ENCODE measurements at places on chromosomes 6 and 20.
A peak's percentile ranks its signal among the peaks of the same experiment; 100 is the strongest.

DNA sequence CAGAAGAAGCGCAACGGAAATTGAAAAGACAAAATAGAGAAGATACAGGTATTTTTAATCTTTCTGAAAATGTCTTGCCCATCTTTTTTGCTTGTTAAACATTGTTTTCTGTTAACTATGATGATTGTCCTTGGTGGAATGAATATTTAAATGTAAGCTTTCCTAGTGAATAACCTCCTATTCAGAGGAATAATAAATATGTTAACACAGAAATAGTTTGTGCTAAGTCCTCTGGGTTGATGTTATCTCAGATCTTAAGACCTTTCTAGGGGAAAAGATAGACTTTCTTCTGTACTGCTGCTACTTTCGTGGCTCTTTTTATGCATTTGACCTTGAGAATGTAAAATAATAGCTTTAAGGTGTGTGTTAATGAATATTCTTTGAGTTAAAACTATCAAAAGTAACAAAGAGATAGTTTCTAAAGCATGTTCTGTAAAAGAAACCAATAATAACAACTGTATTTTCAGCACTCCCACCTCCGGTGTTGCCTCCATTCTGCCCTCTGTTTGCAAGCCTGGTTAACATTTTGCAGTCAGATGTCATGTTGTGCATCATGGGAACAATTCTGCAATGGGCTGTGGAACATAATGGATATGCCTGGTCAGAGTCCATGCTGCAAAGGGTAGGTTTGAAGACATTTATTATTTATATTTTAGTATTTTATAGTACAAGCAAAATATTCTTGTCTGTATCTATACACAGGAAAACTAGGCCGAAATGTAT, 70.2 kb downstream of the PRPH2 start:
- DNase-seq, result no peak

- DNase-seq, result no peak
These were observed 420.5 kb upstream of the SOX4 start for GRCh38 chr6:21173031-21173430.

DNA sequence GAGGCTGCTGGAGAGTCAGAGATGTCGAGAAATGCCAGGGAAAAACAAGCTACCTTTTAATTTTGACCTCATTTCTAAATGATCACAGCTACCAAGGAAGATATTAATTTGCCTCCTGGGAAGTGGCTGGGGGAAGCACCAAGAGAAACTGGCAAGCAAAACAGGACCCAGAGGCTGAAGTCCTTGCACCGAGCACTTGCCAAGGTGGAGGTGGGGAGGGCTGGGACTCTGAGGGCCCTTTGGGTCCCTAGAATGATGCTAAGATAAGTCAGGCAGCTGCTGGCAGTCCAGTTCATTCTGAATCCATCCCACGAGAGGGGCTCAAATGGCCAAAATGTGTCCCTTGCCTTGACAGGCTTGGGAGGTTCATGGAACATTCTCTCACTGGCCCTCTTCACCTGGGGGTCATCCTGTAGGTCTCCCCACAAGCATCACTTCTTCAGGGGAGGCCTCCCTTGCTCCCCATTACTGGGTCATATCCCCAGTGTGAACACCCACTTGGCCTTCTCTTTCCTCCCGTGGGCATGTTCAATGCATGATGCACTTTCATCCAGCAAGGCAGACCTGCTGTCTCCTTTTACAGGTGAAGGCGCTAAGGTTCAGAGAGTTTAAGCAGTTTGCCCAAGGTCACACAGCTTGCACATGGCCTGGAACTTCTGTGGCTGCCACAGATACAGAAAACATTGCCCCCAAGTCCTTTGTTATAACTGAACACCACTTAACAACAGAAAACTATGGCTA, 39.1 kb upstream of the BLCAP start:
- no peak for DNase-seq

DNA sequence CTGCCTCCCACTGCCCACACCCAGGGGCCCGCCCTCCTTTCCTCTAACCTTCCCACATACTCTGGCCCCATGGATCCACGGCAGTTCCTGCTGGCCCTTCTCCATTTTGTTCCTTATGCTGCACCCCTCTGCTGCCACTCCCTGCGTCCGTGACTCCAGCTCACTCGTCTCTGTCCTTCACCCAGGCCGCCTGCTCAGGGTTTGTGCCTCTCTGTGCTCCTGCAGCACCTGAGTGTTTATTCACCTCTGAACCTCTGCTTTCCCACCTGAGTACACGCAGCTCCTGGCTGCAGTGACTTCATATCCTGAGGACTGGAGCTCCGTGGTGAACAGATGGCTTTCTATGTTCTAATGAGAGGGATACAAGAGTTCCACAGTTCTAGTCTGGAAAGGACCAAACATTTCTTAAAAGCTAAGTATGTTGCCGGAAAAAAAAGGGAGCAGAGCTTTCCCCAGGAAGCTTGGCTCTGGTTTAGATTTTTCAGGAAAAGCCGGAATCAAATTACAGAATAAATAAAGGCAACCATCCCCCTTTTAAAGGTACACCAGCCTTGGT, 1.5 kb upstream of the GNRH2 start:
- DNase-seq, result no peak

- DNase-seq, result no peak
These were observed 20.9 kb upstream of the PNPLA1 start for GRCh38 chr6:36248980-36249379.

- DNase-seq, result no peak
These were observed 103.7 kb upstream of the RNF217 start for GRCh38 chr6:124858564-124858963.

DNA sequence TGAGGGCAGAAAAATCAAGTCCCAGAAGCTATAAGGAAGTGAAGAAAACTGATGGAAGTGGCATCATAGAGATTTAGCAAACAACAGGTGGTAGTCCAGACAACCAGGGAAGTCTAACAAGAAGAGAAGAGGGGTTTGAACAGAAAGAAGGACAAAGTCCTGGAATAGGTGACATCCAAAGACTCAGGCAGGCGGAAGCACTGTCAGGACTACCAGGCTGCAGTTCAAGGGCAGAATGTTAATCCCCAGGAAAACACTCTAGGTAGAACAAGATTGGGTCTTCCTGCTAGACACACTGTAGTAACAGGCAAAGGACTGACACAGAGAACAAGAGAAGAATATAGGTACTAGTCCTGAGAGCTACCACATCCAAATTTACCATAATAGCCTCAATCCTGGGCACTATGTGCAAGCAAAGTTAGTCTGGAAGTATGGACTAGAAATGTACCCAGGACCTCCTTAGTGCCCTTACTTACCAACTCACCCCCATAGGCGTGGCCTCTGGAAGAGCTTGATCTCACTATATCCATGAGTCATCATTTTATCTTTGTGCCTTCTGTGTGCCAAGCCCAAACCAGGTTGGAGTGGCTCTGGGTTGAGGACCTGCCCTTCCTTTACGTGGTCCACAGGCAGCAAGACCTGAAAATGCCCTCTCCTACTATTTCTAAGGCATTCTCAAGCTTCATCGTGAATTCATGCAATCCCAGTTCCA, 2.2 kb upstream of the EPB41L2 start:
- no peak for DNase-seq

DNA sequence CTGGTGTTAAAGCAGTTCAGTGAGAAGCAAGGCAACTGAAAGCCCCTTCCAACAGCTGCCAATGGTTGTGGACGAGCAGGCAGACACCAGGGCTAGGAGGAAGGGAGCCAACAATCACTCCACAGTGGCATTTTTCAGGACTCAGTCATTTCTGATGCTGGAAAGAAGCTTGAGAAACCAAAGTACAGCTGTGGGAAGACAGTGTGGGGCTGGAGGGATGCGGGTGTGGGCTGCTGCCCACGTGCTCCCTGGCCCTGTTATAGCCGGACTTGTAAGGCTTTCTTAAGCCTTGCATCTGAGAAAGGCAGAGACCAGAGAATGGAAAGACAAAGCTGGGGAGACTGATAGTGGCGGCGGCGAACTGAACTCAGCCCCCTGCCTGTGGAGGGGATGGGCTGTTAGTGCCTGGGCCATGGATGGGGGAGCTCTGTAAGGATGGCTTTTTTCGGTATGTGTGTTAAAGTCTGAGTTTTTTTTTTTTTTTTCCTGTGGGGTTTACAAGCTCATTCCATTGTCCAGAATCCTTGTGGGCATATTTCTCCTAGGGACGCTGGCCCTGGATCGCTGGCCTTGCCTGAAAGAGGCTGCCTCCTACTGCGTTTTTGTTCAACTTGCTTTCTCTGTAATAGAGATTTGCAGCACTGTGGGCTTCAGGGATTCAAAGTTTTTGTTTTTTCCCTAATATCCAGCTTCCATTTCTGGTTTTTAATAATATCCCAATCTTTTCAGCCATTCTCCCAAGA, 91.7 kb downstream of the GJA10 start:
- no peak for DNase-seq

- peak; percentile 34 for DNase-seq
These were observed 1.3 kb downstream of the SRF start for GRCh38 chr6:43172104-43173007.

DNA sequence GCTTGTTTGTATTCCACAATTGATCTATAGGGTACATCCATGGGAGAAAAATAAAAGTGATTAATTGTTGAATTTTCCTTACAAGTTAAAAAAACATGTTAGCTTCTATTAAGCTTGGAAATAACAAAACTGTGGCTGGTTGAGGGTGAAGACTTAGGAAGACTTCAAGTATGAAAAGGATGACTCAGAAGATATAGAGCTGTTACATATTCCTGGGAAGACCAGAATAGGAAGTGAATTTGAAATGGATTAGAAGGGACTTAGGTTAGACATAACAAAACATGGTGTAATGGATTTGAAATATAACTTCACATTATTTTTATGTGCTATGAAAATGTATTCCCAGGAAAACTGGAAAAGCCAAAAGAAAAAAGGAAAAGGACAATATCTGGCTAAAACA, 732.2 kb downstream of the HDGFL1 start:
- DNase-seq, result no peak

DNA sequence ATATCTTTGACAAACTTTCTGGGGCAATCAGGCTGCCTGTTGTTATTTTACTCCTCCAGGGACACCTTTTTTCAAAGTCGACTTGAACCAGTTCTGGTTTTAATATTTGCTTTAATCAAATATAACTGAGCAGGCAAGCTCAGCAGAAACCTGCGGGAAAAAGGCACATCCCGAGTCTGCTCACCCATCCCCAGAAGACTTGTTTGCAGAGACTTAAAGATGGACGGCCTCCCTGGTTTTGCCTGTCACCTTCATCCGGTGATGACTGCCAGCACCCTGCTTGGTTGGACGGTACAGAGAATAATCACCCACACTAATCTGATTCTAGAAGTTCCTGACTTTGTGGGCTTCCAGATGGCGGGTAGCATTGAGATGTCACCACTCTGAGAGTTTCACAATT, 36.8 kb downstream of the PPP1R3G start:
- DNase-seq, result no peak

GRCh38 chr20:54212226-54212625, 4.3 kb downstream of the PFDN4 start:
- no peak for DNase-seq

DNA sequence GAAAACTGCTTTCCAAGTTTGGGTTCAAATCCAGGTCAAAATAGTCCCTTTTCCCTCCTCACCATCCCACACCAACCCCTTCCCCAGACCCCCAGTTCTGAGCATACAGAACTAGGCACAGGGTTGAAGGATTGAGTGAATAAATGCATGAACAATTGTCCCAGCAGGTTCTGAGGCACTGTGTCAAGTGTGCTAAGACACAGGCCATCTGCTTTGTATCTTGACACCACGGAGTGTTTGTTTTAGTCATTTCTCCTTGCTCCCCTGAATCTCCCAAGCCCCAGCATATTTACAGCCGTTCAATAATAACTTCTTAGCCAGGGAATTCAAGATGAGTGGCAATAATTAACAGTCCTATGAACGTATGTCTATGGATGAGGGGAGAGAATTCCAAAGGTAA, 102.8 kb upstream of the JARID2 start:
- DNase-seq, result no peak

DNA sequence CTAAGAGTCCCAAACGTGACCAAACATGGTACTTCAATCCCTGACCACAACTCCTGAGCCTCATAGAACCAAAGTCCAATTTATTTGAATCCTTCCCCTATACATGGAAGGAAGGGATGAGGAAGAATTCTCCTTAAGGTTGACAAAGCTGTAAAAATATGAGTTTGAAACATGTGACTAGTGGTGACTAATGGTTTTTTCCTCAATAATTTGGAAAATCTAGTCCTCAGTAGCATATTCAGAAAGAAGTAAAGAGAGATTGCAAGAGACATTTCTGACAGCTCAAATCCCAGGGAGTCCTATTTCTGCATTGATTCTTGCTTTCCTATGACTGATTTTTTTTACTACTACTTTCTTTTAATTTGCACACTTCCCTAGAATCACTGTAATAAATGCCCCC, 443.7 kb downstream of the FRK start:
- DNase-seq, result no peak

DNA sequence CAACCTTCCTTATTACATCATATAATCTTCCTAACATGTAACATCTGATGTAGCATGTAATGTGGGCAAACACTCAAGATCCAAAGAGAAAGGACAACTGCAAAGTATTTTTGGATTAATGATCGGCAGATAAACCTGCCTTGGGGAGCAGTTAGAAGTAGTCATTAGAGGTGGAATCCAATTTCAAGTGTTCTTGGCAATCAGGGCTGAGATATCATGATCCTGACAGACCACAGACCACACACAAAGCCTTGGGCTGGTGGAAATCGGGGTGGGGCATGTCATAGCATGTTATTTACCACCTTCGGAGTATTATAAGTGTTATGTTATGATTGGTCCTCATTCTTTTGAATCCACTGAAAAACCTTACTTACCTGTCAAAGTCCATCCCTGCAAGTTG, 16.3 kb downstream of the NCOA5 start:
- no peak for DNase-seq

- no peak for DNase-seq
These were observed 291.8 kb downstream of the FOXC1 start for GRCh38 chr6:1901556-1901955.

GRCh38 chr20:828987-829386, 4.5 kb upstream of the FAM110A start:
- no peak for DNase-seq

DNA sequence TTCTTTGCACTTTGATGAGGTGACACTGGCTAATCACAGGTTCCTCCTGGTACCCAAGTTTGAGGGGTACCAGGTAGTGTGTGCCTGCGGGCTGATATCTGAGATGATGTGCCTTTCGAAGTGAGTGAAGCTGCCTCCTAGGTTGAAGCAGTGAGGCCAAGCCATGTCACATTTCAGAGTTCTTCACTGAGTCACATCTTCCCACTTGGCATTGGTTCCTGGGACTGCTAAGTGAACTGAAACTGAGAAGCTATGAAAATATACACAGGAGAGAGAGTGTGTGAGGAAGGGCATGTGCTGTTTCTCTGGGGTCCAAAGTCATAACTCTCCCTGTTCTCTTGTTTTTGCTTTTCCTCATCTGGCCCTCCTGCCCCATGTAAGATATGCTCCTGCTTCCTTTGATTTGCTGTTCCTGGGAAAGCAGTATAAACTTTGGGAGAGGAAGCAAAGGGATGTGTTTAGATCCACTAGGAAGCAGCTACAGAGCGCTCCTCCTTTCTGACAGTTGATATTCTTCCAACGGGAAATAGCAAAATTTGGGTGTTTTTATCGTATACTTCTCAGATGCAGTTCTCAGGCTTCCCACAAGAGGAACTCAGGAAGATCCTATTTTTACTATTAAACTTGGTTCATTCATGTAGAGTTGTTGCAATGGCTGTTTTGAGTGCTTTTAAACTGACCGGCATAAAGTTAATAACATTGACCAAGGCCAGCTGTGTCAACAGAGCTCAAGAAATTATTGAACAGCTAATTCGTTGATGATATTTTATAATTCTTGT, 153.7 kb downstream of the MOXD1 start:
- DNase-seq, result no peak

Measured in activated T-cell treated with anti-CD3 and anti-CD28 coated beads for 1 hour (primary cell).